ENCODE measurements at places on chromosomes 5 and 9.

GRCh38 chr5:149410721-149411432, 31.8 kb upstream of the IL17B start:
- no peak for DNase-seq

GRCh38 chr5:91586232-91586631, 203.1 kb upstream of the ARRDC3 start:
- no peak for DNase-seq

DNA sequence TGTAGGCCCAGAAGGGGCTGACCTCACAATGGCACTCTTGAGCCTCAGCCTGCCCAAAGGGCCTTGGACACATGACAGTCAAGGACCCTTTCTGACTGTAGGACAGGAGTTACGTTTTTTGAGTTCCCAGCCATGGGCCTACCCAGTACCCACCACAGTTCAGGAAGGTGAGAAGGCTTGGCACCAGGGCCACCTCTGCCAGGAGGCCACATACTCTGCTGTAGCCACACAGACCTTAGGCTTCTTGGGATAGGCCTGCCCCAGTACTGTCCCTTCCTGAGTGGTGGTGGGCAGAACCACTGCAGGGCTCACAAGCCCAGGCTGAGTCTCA, 12.8 kb downstream of the PDLIM4 start:
- DNase-seq: no peak

DNA sequence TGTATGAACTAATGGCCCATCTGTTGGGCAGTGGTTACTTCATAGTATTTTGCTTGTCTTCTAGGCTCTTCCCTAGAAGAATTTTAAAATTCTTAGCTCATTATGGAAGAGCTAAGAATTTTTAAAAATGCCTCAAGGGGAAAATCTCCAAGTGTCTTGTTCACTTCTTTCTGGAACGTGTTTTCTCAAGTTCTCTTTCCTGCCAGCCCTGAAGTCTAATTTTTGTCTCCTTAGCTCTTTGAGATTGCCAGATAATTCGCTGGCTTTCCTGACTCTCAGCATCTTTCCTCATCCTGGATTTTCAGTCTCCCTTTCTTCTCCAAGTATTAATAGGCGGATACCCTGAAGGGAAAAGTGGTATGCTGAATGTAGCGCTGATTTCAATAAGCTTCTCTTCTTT, 395.4 kb downstream of the ARRDC3 start:
- no peak for DNase-seq

DNA sequence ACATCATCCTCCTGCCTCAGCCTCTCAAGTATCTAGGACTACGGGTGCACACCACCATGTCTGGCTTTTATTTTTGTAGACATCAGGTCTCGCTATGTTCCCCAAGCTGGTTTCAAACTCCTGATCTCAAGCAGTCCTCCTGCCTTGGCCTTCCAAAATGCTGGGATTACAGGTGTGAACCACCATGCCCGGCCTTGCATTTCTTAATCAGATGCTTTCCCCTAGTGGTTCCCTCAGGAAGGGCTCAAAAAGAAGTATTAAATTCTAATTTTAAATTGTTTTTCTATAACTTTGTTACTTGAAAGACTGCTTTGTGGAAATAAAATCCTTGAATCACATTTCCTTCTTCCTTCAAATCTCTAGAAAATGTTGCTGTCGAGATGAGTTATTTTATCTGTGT, 79.5 kb upstream of the ROR2 start:
- no peak for DNase-seq

DNA sequence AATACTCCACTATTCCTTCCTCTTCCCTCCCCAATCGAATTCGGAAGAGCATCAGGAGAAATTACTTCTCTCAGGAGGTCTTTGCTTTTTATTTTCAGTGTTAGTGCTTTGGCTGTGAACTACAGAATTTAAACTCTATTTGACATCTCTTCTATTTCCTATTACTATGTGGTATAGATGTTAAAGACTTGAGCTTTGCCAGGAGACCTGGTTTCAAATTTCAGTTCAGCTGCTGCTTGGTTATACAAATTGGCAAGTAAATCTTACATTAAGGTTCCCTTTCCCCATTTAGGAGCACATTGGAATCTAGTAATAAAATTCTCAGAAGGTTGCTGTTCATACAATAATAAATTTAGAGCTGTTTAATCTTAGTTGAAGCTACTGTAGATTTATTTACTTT, 13.1 kb downstream of the UHRF2 start:
- DNase-seq: no peak

GRCh38 chr9:237141-237857, 22.6 kb downstream of the DOCK8 start:
- no peak for DNase-seq

DNA sequence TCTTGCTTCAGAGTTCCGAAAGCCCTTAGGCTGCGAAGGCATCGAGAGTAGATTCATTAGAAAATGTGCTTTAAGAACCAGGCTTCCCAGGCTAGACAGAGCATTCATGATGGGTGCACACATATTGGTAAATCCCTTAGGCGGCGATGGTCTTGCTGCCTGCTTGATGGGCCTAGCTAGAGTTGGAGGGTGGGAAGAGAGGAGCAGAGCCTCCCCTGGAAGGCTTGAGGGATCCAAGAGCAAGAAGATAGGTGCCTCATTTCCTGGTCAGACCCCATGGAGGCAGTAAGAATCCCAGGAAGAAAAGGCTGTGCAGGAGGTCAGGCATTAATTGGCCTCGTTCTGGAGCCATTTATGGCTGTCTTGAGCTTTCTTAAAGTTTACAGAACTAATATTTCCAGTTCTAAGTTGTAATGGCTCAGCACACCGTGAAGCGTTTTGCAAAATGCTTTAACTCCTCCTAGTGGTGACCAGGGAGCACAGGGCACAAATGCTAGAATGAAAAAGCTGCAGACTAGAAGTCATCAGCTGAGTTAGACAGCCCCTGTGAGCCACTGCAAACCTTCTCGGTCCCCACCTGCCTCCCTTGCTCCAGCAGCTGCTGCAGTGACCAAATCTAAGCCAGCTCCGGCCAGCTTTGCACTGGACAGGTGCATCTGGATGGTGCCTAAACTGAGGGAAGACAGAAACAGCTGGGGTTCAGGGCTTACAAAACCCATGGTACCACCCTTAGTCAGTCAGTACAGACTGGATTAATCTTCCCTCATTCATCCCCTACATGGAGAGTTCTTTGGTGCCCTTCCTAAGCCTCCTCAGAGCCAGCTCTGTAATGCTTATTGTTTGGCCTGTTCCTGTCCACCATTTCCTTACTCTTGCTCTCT, 14.7 kb downstream of the SLC45A2 start:
- no peak for DNase-seq

DNA sequence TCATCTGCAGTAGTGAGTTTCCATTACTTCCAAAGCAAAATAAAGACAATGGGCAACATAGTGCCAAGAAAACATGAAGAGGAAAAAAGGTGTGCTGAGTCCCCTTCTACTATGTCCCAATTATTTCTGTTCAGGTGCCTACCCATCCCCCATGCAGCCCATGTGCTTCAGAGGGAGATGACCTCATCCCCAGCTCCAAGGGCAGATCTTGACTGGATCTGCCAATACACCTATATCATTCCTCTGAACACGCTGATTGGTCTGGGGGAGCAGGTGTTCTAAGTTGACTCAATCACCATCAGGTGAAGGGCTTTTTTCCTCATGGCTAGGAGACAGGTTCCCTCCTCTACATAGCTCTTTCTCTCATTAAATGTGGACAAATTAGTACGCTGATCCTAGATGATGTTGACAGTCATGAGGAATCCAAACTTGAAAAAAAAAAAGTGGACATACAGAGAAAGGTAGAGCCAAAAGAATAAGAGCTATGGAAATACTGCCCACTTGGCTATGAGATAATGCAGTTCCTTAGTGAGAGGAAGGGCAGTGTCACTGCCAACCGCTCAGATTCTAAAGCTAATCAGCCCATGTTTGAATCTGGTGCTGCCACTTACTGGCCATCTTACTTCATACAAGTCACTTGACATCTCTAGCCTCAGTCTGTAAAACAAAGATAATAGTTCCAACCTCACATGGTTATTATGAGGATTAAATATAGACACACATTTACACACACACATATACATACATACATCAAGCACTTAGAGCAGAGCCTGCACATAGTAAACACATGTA, 23.1 kb downstream of the PRELID2 start:
- no peak for DNase-seq

GRCh38 chr9:35598866-35599590, 6.0 kb upstream of the TESK1 start:
- DNase-seq: no peak

GRCh38 chr9:83432104-83432627, 106.0 kb downstream of the FRMD3 start:
- DNase-seq: no peak

DNA sequence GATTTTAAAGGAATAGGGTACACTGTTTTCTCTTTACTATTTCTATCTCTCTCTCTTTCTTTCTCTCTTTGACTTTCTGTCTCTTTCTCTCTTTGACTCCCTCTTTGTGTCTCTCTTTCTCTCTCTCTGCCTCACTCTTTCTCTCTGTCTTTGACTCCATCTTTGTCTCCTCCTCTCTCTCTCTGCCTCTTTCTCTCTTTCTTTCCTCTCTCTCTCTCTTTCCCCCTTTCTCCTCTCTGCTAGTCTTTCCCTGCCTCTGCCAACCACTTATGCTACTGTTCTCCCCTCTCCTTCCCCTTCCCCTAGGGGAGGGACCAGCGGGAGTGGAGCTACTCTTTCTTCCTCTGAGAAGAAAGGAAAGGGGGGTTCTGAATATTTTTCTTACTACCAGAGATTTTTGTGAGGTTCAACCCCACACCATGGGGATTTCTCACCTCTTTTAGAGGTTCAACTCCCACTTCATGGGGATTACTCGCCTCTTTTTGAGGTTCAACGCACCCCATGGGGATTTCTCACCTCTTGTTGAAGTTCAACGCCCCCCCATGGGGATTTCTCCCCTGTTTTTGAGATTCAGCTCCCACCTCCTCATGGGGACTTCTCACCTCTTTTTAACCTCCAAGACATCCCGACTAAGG, 309.9 kb downstream of the NR3C1 start:
- no peak for DNase-seq

- DNase-seq: no peak
These were observed 20.8 kb downstream of the SARDH start for GRCh38 chr9:133717113-133718031.

- DNase-seq: no peak
These were observed 174.4 kb downstream of the MARCHF11 start for GRCh38 chr5:16005225-16005624.

DNA sequence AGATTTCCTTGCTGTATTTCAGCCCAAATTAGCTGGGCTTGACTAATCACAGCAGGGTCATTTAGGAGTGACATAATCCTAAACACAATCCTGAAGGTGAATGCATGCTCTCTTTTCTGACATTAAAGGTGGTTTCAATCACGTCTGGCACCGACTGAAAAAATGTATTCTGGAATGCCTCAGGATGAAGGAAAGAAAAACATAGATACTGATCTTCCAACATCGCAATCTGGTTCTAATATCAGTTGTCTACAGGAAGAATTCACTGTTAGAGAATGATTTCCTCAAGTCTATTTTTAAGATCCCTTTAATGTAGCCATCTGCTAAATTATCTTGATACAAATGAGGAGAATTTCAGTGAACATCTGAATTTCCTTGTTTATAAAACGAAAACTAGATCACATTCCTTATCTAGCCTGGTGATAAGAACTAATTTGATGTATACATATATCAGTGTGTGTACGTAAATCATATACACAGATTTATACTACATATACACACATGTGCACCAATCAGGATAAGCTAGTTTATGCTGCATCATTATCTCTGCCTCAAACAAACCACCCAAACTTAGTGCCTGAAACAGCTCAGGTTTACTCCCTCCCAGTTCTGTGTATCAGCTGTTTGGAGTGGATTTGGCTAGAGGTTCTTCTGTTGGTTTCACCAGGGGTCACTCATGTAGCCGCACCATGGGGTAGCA, 31.3 kb upstream of the TAS2R1 start:
- DNase-seq: no peak

GRCh38 chr9:19431361-19432171, 22.8 kb downstream of the ACER2 start:
- no peak for DNase-seq

DNA sequence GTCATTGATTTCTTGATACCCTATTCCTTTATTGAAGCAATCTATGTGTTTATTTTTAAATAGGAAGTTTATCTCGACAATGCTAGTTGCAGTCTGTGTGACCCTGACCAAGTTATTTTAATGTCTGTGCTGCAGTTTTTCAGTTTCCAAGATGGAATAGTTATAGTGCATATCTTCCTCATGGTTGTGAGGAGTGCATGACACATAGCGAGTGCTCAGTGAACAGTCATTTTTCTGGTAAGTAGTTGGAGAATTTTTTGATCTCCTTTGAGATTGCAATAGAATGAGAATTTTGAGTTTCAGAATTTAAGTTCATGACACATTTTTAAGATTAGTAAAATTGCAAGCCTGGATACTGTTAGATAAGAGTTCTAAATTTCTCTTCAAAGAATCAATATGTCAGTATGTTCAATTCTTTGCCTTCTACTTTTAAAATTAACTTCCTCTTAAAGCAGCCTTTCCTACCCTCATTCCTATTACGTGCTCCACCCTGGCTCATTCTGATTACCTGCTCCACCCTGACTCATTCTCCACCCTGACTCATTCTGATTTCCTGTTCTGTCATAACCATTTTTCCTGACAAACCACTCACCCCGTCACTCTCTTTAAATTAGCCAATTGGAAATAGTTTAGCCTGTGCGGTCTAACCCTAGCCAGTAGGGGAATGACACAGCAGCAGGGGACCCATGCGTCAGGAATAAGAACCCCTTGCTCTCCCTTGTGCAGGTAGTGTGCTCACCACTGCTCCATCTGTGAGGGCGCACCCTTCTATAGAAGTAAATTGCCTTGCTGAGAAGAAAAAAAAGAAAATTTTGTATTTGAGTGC, 30.7 kb downstream of the SPIN1 start:
- DNase-seq: no peak

DNA sequence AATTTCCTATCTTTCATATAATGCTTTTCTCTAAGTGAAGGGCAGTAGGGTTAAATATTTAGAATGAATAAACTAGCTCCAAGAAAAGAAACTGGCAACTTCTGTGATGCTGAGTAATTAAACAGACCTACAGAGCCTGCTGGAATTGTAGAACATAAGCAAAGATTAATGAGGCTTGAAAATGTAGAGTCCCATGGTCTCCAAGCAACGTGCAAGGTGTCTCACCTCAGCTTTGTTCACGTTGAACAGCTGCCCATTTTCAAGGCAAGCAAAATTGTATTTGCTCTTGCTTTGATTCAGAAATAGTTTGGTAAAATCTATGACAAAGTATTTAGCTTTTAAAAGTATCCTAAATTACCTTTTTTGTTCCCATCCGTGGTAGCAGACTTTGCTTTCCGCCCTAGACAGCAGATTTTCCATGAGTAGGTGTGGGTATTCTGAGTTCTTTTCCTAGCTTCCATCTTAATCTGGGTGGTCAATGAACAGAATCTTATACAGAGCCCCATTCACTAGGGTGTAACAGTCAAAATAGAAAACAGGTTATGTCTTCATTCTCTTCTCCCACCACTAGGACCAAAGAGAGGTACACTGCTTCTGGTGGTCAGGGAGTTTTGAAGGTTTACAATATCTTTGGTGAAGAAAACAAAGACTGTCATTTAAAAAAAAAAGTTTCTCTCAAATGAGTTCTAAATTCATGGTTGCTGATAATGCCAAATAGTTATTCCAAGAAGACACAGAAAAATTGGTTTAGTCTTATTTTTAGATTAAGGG, 52.1 kb upstream of the TYRP1 start:
- DNase-seq: no peak

Data from stimulated activated CD8-positive, alpha-beta memory T cell treated with anti-CD3 and anti-CD28 coated beads, Interleukin-7, amount 100 ng/mL, for 1 hour (primary cell).